Nasal cavity respiratory epithelium epithelial cell of viscerocranial mucosa (primary cell): ENCODE measurements at places on chromosomes 16 and 17. TPM values are rescaled to one million over a fixed set of nuclear protein-coding genes. Genes with fewer than 3 reads are reported as not detected.

The C1QTNF8 gene
- not detected in 2 replicates for total RNA-seq

The GPATCH8 gene
- total RNA-seq = 10.3 and 27.0 TPM in 2 replicates

The SMIM36 gene
- not detected in 2 replicates for total RNA-seq

The PRCD gene
- total RNA-seq = 0.34 and 3.3 TPM in 2 replicates

The PRSS27 gene
- 1.0 and 1.9 TPM in 2 replicates for total RNA-seq

The C16orf46 gene
- 0.34 and 0.50 TPM in 2 replicates for total RNA-seq

The C17orf67 gene
- 0.64 and 1.0 TPM in 2 replicates for total RNA-seq

The TP53TG3C gene
- total RNA-seq = not detected in 2 replicates

The CASKIN1 gene
- 0.34 and 1.6 TPM in 2 replicates for total RNA-seq

The TMEM235 gene
- total RNA-seq = not detected in 2 replicates

The SRCAP gene
- 15.4 and 49.9 TPM in 2 replicates for total RNA-seq

The MT3 gene
- total RNA-seq = not detected in 2 replicates

The IL21R gene
- total RNA-seq = not detected in 2 replicates

The CES4A gene
- total RNA-seq = 1.4 and 2.0 TPM in 2 replicates

The ZNF213 gene
- 13.7 and 22.8 TPM in 2 replicates for total RNA-seq

The CACNG4 gene
- under 0.01 and 0.07 TPM in 2 replicates for total RNA-seq

The SCIMP gene
- total RNA-seq = not detected in 2 replicates

The FBXO39 gene
- total RNA-seq = under 0.01 and 0.36 TPM in 2 replicates

The GNAO1 gene
- total RNA-seq = under 0.01 and 0.07 TPM in 2 replicates

The C17orf50 gene
- not detected in 2 replicates for total RNA-seq

The EVPLL gene
- 1.4 and 2.3 TPM in 2 replicates for total RNA-seq

The CLEC10A gene
- not detected in 2 replicates for total RNA-seq

The SLC25A19 gene
- total RNA-seq = 10.4 and 18.8 TPM in 2 replicates

The KDM6B gene
- total RNA-seq = 5.5 and 35.3 TPM in 2 replicates

The TAC4 gene
- total RNA-seq = not detected in 2 replicates

The G6PC1 gene
- not detected in 2 replicates for total RNA-seq

The CBFB gene
- total RNA-seq = 86.8 and 120 TPM in 2 replicates

The NOG gene
- under 0.01 and 0.28 TPM in 2 replicates for total RNA-seq

The KRT39 gene
- 0.28 TPM in 1 of 2 replicates, not detected in the other for total RNA-seq

The MEIOC gene
- under 0.01 TPM in 1 of 2 replicates, not detected in the other for total RNA-seq

The SOX9 gene
- 4.4 and 10.4 TPM in 2 replicates for total RNA-seq

The TMEM132E gene
- total RNA-seq = not detected in 2 replicates

The HOXB9 gene
- under 0.01 TPM in 1 of 2 replicates, not detected in the other for total RNA-seq

The NUPR1 gene
- 76.2 and 90.9 TPM in 2 replicates for total RNA-seq

The TEKT3 gene
- not detected in 2 replicates for total RNA-seq

The P2RX5 gene
- 1.4 and 4.3 TPM in 2 replicates for total RNA-seq

The LPCAT2 gene
- total RNA-seq = 12.0 and 17.4 TPM in 2 replicates

The WSB1 gene
- 217 and 299 TPM in 2 replicates for total RNA-seq

The SPATA22 gene
- total RNA-seq = not detected in 2 replicates
